ENCODE measurements at places on chromosomes 5 and 9. TPM values are rescaled to one million over a fixed set of nuclear protein-coding genes. Genes with fewer than 3 reads are reported as not detected.

DNA sequence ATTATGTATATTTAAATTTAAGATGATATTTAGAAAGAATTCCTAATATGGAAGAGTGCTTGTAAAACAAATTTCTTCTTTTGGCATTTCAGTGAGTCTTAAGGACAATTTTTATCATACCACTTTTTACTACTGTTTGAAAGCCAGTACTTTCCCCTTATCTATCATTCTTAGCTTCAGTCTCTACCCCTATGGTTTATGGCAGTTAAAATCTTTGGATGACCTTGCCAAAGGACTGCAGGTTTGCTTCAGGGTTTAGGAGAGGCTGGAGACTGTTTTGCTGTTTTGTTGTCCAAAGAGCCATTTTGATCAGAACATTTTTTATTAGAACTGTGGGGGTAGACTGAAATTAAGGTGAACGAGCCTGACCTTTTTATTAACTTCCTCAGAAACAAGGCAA, 30.8 kb downstream of the SLC38A9 start:
- no peak overlapping the region for H3K27ac ChIP-seq
- H3K4me1 ChIP-seq = no peaks in the 10 kb centered on the region
- no peaks in the 10 kb centered on the region for H3K27me3 ChIP-seq
- DNase-seq = no peak
- no peaks in the 10 kb centered on the region for H3K36me3 ChIP-seq

- no peaks in the 10 kb centered on the region for H3K36me3 ChIP-seq
- no peak overlapping the region for H3K4me3 ChIP-seq
- H3K27me3 ChIP-seq = no peaks in the 10 kb centered on the region
- H3K27ac ChIP-seq = no peak overlapping the region
- DNase-seq = no peak
Measured at GRCh38 chr5:86542532-86542931, 75.2 kb upstream of the COX7C start.

GRCh38 chr5:137498736-137499505, at the start of gene SPOCK1:
TSS of gene SPOCK1 (minus strand) at chr5:137499326.
- H3K36me3 ChIP-seq = no peaks in the 10 kb centered on the region
- H3K4me3 ChIP-seq = no peak within 1 kb of the TSS
- peaks cover 6% of the 10 kb centered on the region for H3K4me1 ChIP-seq
- H3K27ac ChIP-seq = no peak within 1 kb of the TSS
- no peak for DNase-seq

DNA sequence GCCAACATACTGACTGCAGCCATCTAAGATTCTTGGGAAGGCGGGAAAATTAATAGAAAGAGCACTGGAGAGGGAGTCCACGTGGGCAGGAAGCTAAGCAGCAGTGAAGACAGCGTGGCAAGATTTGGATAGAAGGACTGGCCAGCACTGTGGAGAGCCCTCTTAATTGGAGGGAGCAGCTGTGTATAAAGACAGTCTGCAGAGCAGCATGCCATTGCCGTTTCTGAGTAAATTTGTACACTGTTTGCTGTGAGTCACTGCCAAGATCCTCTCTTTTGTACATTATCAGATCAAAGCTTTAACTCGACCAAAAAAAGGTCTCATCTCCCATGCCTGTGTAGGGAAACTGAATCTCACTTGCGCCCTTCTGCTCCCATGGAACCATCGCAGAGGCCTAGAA, 45.3 kb downstream of the INSYN2B start:
- no peak overlapping the region for H3K27ac ChIP-seq
- H3K4me3 ChIP-seq = no peak overlapping the region
- H3K4me1 ChIP-seq = peaks cover 32% of the 10 kb centered on the region
- peaks cover 15% of the 10 kb centered on the region for H3K36me3 ChIP-seq

GRCh38 chr9:137067860-137068538, 2.4 kb downstream of the SAPCD2 start:
- no peaks in the 10 kb centered on the region for H3K27me3 ChIP-seq
- no peak overlapping the region for H3K27ac ChIP-seq
- peak; percentile 85 for DNase-seq
- H3K4me3 ChIP-seq = no peak overlapping the region
- peaks cover 35% of the 10 kb centered on the region for H3K4me1 ChIP-seq

The FOXE1 gene
- total RNA-seq = not detected

DNA sequence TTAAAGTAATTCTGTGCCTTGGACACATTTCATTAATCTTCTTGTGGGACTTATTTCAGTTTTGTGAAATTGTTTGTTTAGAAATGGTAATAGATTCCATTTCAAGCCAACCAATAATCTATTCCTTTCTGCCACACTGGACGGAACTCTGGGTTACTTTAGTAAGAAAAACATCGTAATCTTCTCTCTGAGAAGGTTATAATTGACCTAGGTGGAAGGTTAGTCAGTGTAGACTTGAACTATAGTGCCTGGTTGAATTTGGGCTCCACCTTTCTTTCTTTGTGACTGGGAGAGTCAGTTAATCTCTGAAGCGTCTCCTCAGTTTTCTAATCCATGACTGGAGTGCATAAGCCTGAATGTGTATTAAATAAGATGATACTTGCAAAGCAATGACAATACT, 89.7 kb upstream of the PRLR start:
- H3K36me3 ChIP-seq = no peaks in the 10 kb centered on the region
- H3K4me1 ChIP-seq = no peaks in the 10 kb centered on the region
- H3K4me3 ChIP-seq = no peak overlapping the region
- DNase-seq = no peak

- H3K27ac ChIP-seq = no peak overlapping the region
- no peaks in the 10 kb centered on the region for H3K4me1 ChIP-seq
- H3K4me3 ChIP-seq = no peak overlapping the region
- peaks cover 4% of the 10 kb centered on the region for H3K27me3 ChIP-seq
- DNase-seq = no peak
Measured at GRCh38 chr5:116035123-116035522, 2.9 kb downstream of the ARL14EPL start.

DNA sequence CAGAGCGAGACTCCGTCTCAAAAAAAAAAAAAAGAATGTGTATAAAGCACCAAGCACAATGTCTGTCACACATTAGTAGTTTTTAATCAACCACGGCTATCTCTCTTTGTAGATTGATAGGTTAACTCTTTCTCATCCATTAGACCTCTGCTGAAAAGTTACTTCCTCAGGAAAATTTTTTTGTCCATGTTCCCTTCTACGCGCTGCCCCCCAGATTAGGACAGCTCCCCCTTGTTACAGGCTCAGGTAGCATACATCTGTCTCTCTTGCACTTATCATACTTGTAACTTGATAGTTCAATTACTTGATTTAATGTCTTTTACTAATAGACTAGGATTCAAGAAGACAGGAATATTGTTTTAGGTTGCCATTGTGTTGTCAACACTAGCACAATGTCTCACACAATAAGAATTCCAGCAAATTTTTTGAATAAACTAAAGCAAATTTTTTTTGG, 1.5 kb downstream of the SPDL1 start:
- H3K27me3 ChIP-seq = no peaks in the 10 kb centered on the region
- H3K36me3 ChIP-seq = peaks cover 4% of the 10 kb centered on the region
- no peak overlapping the region for H3K27ac ChIP-seq
- H3K4me3 ChIP-seq = no peak overlapping the region

- no peak overlapping the region for H3K4me3 ChIP-seq
- H3K36me3 ChIP-seq = no peaks in the 10 kb centered on the region
- H3K27me3 ChIP-seq = no peaks in the 10 kb centered on the region
Measured at GRCh38 chr9:71795097-71795813, 26.9 kb upstream of the CEMIP2 start.

GRCh38 chr5:2759091-2759490, 7.6 kb upstream of the IRX2 start:
- DNase-seq = no peak
- no peak overlapping the region for H3K4me3 ChIP-seq
- peaks cover 3% of the 10 kb centered on the region for H3K4me1 ChIP-seq
- peaks cover 58% of the 10 kb centered on the region for H3K27me3 ChIP-seq
- H3K36me3 ChIP-seq = no peaks in the 10 kb centered on the region

GRCh38 chr5:158780656-158781237, 319.0 kb downstream of the EBF1 start:
- no peaks in the 10 kb centered on the region for H3K36me3 ChIP-seq
- H3K27ac ChIP-seq = no peak overlapping the region
- H3K4me1 ChIP-seq = no peaks in the 10 kb centered on the region

The GRM6 gene
- total RNA-seq = not detected

DNA sequence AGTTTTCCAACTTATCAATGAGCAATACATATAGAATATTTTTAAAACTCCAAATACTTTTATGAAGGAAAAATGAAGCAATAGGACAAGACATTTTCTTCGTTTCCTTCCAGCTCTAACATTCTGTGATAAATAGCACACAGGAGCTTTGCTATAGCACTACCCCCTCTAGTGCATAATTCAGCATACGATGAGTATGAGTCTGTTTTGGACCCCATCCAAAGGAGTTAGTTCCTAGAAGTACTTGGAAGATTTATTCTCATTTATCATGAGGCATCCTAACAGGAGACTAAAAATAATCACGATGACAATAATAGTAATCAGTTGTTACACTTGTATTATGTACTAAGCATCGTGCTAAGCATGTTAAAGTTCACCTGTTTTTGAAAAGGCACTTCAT, 1061.3 kb upstream of the DMAC1 start:
- H3K4me3 ChIP-seq = no peak overlapping the region
- H3K4me1 ChIP-seq = peaks cover 10% of the 10 kb centered on the region

The PCDHGC3 gene
- not detected for total RNA-seq

GRCh38 chr9:112032009-112032408, 135.4 kb downstream of the UGCG start:
- H3K4me3 ChIP-seq = no peak overlapping the region
- no peak for DNase-seq
- H3K36me3 ChIP-seq = no peaks in the 10 kb centered on the region
- H3K4me1 ChIP-seq = peaks cover 48% of the 10 kb centered on the region
- H3K27me3 ChIP-seq = no peaks in the 10 kb centered on the region
- H3K27ac ChIP-seq = no peak overlapping the region

GRCh38 chr9:71349218-71349617, 227.8 kb upstream of the TRPM3 start:
- H3K27ac ChIP-seq = no peak overlapping the region
- H3K36me3 ChIP-seq = no peaks in the 10 kb centered on the region
- H3K4me1 ChIP-seq = no peaks in the 10 kb centered on the region
- H3K4me3 ChIP-seq = no peak overlapping the region

DNA sequence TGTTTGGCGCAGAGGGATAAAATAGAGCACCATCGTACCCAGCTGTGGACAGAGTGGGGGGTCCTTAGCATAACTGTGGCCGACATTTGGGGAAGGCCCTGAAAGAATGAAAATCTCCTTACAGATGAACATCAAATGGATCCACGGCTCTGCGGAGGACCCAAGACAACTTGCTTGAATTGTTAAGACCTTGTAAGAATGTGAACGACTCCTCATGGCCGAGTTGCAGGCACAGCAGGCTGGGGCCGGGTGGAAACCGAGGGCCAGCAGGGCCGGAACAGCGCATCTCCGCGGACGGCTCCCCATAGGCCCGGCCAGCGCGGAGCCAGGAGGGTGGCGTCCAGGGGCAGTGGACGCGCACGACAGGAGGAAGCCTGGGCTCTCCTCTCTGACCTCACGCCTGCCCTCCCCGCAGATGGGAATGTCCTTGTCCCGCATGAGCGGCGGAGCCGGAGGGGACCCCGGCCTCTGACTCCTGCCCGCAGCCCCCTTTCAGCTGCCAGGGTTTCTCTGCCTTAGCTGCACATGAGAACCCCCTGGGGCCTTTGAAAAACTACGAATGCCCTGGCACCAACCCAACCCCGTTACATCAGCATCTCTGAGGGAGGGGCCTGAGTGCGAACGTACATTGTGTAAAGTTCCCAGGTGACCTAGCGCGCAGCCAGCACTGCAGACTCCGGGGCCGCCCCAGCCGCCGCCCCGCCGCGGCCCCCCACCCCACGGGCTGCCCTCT, 36.2 kb upstream of the PTCH1 start:
- H3K4me1 ChIP-seq = peaks cover 3% of the 10 kb centered on the region
- peaks cover 13% of the 10 kb centered on the region for H3K27me3 ChIP-seq
- peak; percentile 54 for DNase-seq
- no peaks in the 10 kb centered on the region for H3K36me3 ChIP-seq

GRCh38 chr5:78907255-78907891, 77.7 kb downstream of the ARSB start:
- H3K27me3 ChIP-seq = no peaks in the 10 kb centered on the region
- no peak overlapping the region for H3K4me3 ChIP-seq
- no peak for DNase-seq
- H3K4me1 ChIP-seq = no peaks in the 10 kb centered on the region
- no peaks in the 10 kb centered on the region for H3K36me3 ChIP-seq
- no peak overlapping the region for H3K27ac ChIP-seq

- H3K4me3 ChIP-seq = no peak overlapping the region
- no peak for DNase-seq
- no peaks in the 10 kb centered on the region for H3K4me1 ChIP-seq
- H3K27me3 ChIP-seq = no peaks in the 10 kb centered on the region
- no peaks in the 10 kb centered on the region for H3K36me3 ChIP-seq
Measured at GRCh38 chr5:907366-907910, 14.8 kb downstream of the TRIP13 start.

DNA sequence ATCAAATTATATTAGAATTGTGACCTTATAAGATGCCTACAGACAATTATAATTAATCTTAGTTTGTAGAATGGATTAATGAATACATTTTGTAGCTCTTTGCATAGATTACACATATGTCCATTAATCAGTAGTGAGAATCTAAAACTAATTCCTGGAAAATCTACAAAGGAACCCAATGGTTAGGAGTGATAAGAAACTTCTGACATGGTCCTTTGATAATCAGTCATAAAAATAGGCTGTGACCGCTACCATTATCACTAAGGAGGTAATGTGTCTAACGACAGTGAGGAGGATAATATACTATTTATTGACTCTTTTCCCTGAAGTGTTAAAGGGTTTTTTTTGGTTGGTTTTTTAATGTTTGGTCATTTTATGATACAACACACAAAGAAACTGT, 46.6 kb downstream of the BNC2 start:
- no peaks in the 10 kb centered on the region for H3K36me3 ChIP-seq
- no peak overlapping the region for H3K4me3 ChIP-seq
- no peak for DNase-seq

GRCh38 chr9:85981369-85981768, 40.4 kb downstream of the NAA35 start:
- H3K4me3 ChIP-seq = no peak overlapping the region
- no peaks in the 10 kb centered on the region for H3K4me1 ChIP-seq
- no peaks in the 10 kb centered on the region for H3K27me3 ChIP-seq
- no peak for DNase-seq

The CDC25C gene
- not detected for total RNA-seq

GRCh38 chr5:1855075-1855474, 27.6 kb downstream of the IRX4 start:
- no peak for DNase-seq
- no peaks in the 10 kb centered on the region for H3K36me3 ChIP-seq
- H3K4me3 ChIP-seq = no peak overlapping the region
- H3K4me1 ChIP-seq = no peaks in the 10 kb centered on the region

GRCh38 chr5:133967124-133967523, 1.3 kb downstream of the C5orf15 start:
- no peak overlapping the region for H3K27ac ChIP-seq
- H3K4me1 ChIP-seq = peaks cover 20% of the 10 kb centered on the region
- no peak for DNase-seq
- H3K27me3 ChIP-seq = no peaks in the 10 kb centered on the region
- H3K4me3 ChIP-seq = no peak overlapping the region
